Activated naive CD4-positive, alpha-beta T cell treated with anti-CD3 and anti-CD28 coated beads for 36 hours (primary cell): ENCODE measurements at places on chromosomes 3 and 15.

DNA sequence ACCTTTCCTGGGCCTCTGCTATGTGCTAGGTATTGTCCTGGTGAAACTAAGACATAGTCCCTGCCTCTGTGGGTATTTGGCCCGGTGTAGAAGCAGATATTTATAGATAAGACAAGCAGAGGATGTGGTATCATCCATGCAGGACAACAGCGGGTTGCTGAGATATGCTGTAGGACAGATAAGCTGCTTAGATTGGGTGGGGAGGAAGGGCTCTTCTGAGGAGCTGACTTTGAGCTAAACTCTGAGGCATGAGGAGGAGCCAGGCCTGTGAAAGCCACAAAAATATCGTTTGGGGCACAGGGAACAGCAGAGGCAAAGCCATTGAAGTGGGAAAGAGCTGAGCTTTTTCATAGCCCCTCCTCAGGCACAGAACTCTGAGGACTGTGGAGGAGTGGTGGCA, 492.5 kb upstream of the CFAP20DC start:
- H3K36me3 ChIP-seq = no peaks in the 10 kb centered on the region
- H3K27ac ChIP-seq = no peak overlapping the region
- no peaks in the 10 kb centered on the region for H3K27me3 ChIP-seq
- DNase-seq = no peak

- no peaks in the 10 kb centered on the region for H3K4me1 ChIP-seq
- no peak overlapping the region for H3K27ac ChIP-seq
- DNase-seq = no peak
- peaks cover 39% of the 10 kb centered on the region for H3K36me3 ChIP-seq
Measured at GRCh38 chr3:15081960-15082664, 16.8 kb downstream of the RBSN start.

- H3K27me3 ChIP-seq = no peaks in the 10 kb centered on the region
- H3K27ac ChIP-seq = no peak overlapping the region
- H3K4me1 ChIP-seq = no peaks in the 10 kb centered on the region
- peaks cover 13% of the 10 kb centered on the region for H3K36me3 ChIP-seq
Measured at GRCh38 chr3:158368271-158368670, 202.7 kb upstream of the MLF1 start.

- H3K27ac ChIP-seq = no peak overlapping the region
- peaks cover 3% of the 10 kb centered on the region for H3K4me1 ChIP-seq
- H3K36me3 ChIP-seq = no peaks in the 10 kb centered on the region
- peaks cover 15% of the 10 kb centered on the region for H3K27me3 ChIP-seq
Measured at GRCh38 chr15:89917442-89918101, 4.8 kb upstream of the ARPIN start.

GRCh38 chr15:74868059-74868458, 5.1 kb downstream of the SCAMP2 start:
- peak overlapping the region; percentile 68 for H3K27ac ChIP-seq
- DNase-seq = peak; percentile 38
- H3K4me1 ChIP-seq = peaks cover 83% of the 10 kb centered on the region
- H3K4me3 ChIP-seq = peak overlapping the region; percentile 10
- peaks cover 21% of the 10 kb centered on the region for H3K36me3 ChIP-seq

DNA sequence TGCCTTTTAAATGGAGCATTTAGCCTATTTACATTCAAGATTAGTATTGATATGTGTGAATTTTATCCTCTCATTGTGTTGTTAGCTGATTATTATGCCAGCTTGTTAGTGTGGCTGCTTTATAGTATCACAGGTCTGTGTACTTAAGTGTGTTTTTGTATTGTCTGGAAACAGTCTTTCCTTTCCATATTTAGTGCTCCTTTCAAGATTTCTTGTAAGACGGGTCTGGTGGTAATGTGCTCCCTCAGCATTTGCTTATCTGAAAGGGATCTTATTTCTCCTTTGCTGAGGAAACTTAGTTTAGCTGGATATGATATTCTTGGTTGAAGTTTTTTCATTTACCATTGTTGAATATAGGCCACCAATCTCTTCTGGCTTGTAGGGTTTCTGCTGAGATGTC, 549.0 kb downstream of the EPHA3 start:
- H3K4me1 ChIP-seq = no peaks in the 10 kb centered on the region
- H3K27me3 ChIP-seq = no peaks in the 10 kb centered on the region
- no peak overlapping the region for H3K27ac ChIP-seq
- no peak for DNase-seq

DNA sequence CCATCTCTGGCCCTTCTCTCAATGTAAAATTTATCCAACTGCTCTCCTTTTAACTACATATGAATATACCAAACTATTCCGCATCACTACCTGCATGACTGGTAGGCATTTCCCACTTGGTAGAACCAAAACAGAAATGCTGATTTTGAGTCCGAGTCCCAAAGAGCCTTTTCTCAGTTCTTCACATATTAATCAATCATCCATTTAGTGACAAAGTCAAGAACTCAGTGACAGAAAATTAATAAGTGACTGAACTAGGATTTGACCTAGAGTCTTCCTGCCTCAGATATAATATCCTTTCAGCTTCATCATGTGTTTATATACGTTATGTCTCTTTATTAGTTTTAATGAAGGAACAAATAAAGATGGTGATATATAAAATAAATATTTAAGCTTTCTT, 700.6 kb upstream of the GOLIM4 start:
- no peak overlapping the region for H3K4me3 ChIP-seq
- H3K27me3 ChIP-seq = no peaks in the 10 kb centered on the region
- H3K36me3 ChIP-seq = no peaks in the 10 kb centered on the region
- no peaks in the 10 kb centered on the region for H3K4me1 ChIP-seq
- no peak for DNase-seq
- no peak overlapping the region for H3K27ac ChIP-seq

- H3K27me3 ChIP-seq = no peaks in the 10 kb centered on the region
- H3K4me1 ChIP-seq = peaks cover 16% of the 10 kb centered on the region
- H3K36me3 ChIP-seq = no peaks in the 10 kb centered on the region
- H3K27ac ChIP-seq = no peak overlapping the region
- no peak for DNase-seq
- H3K4me3 ChIP-seq = no peak overlapping the region
Measured at GRCh38 chr15:74316141-74316540, 51.3 kb downstream of the CYP11A1 start.

GRCh38 chr15:87167055-87167454, 1087.4 kb downstream of the AGBL1 start:
- no peaks in the 10 kb centered on the region for H3K36me3 ChIP-seq
- H3K4me1 ChIP-seq = no peaks in the 10 kb centered on the region
- H3K27me3 ChIP-seq = peaks cover 14% of the 10 kb centered on the region
- no peak overlapping the region for H3K4me3 ChIP-seq
- H3K27ac ChIP-seq = no peak overlapping the region
- no peak for DNase-seq

- H3K27me3 ChIP-seq = no peaks in the 10 kb centered on the region
- no peak overlapping the region for H3K4me3 ChIP-seq
- DNase-seq = no peak
- no peaks in the 10 kb centered on the region for H3K4me1 ChIP-seq
- no peaks in the 10 kb centered on the region for H3K36me3 ChIP-seq
Measured at GRCh38 chr3:85090495-85090894, 131.7 kb downstream of the CADM2 start.
